ENCODE measurements at places on chromosomes 16 and 17. TPM values are rescaled to one million over a fixed set of nuclear protein-coding genes. Genes with fewer than 3 reads are reported as not detected.

DNA sequence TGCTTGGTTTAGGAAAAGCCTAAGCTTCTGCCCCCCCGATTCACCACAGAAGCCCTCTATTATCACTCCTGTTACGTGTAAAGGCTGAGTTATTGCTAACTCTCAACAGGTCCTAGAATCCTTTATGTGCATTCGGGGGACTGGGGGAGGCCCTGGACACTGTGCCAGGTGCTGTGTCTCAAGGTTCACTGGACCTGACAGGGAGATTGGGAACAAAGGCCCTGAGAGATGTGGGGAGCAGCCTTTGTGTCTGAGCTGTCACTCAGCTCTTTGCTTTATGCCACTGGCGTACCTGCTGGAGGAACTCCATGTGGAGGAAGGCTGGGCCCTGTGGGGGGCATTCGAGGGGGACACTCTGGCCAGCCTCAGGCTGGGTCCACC, 65.9 kb downstream of the METRNL start:
- H3K27me3 ChIP-seq, result no peaks in the 10 kb centered on the region
- H3K4me3 ChIP-seq, result no peak overlapping the region
- peak; percentile 34 for DNase-seq

- H3K36me3 ChIP-seq, result no peaks in the 10 kb centered on the region
- H3K4me3 ChIP-seq, result no peak overlapping the region
- peaks cover 8% of the 10 kb centered on the region for H3K4me1 ChIP-seq
- DNase-seq, result no peak
- no peaks in the 10 kb centered on the region for H3K27me3 ChIP-seq
Observed at GRCh38 chr17:50501054-50501453, 7.2 kb upstream of the MYCBPAP start.

WFDC1 gene
- not detected for total RNA-seq

GRCh38 chr17:7046127-7046724, 2.3 kb upstream of the SLC16A11 start:
- peaks cover 31% of the 10 kb centered on the region for H3K4me1 ChIP-seq
- no peaks in the 10 kb centered on the region for H3K36me3 ChIP-seq
- peak; percentile 54 for DNase-seq
- H3K27ac ChIP-seq, result no peak overlapping the region

DNA sequence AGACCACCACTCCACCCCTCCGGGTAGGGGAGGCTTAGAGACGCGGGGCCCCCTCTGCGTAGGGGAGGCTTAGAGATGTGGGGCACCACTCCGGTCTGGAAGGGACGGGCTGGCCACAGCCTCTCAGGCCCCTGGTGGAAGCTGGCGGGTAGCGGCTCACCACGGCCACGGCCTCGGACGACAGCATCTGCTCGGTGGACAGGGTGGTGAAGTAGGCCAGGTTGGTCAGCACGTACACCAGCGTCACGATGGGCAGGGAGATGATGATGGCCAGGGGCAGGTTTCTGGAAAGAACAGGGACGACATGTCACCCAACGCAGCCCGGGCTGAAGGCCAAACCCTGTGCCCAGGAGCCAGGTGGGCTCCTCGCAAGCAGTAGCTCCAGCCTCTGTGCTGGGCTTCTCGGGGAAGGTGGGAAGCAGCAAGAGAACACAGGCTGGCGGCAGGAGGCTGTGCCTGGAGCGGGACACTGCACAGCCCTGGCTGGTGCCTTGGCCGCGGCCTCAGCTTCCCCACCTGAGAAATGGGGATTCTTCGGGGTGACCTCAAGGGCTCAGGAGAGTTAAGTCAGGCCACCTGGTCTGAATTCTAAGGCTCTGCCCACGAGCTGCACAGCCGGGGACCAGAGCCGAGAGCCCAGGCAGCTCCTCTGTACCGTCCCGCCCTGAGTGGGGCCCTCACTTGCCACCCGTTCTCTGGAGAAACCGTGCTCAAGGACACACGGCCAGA, 29.6 kb downstream of the SLC7A5 start:
- H3K27ac ChIP-seq, result no peak overlapping the region
- H3K36me3 ChIP-seq, result no peaks in the 10 kb centered on the region
- no peaks in the 10 kb centered on the region for H3K27me3 ChIP-seq
- no peak overlapping the region for H3K4me3 ChIP-seq

DNA sequence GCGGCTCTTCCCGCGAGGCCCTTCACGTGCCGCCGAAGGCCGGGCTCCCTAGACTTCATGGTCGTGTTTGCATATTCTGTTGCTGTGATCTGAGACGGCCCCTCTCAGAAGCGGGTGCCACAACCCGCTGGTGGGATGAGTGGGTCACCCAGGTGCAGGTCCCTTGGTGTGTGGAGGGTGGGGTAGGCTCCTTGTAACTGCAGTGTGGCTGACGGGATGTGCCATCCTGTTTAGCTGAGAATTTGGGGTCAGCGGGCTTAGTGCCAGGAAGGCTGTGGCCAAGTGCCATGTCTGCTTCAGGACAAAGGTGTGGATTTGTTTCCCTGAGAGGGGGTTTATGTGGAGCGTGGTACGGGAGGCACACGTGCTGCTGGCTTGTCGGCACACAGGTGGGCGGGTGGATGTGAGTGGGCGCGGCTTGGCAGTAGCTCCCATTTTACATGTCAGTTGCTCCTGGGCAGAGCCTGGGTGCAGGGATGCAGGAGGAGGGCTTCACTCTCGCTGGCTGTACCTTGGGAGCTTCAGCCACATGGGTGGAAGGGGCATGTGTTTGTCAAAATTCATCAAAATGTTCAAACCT, 9.2 kb upstream of the WFIKKN1 start:
- no peak overlapping the region for H3K4me3 ChIP-seq
- H3K4me1 ChIP-seq, result no peaks in the 10 kb centered on the region
- no peaks in the 10 kb centered on the region for H3K27me3 ChIP-seq
- H3K36me3 ChIP-seq, result no peaks in the 10 kb centered on the region
- no peak for DNase-seq

DNA sequence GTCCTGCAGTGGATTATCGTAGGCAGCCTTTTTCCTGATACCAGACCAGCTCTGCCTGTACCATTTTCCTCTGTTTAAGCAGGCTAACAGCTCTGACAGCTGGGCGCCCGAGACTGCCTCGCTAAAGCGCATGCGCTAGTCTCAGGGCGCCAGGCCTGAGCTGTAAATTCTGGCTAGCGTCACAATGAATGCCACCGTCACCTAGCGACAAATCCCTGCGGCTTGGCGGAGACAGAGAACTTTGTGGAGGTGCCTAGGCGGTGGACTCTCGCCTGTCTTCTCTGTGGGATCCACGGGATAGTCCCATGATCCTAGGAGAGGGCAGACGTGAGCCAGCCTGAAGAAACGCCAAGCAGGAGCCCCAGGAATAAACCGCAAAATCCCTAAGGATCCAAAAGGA, 573.9 kb downstream of the KCNJ18 start:
- no peak overlapping the region for H3K27ac ChIP-seq
- no peak overlapping the region for H3K4me3 ChIP-seq
- DNase-seq, result no peak
- H3K4me1 ChIP-seq, result no peaks in the 10 kb centered on the region
- no peaks in the 10 kb centered on the region for H3K27me3 ChIP-seq
- H3K36me3 ChIP-seq, result no peaks in the 10 kb centered on the region

Measured in neural progenitor cell (in vitro differentiated cells).